ENCODE measurements at places on chromosomes 11 and 22.

- no peak for DNase-seq
These were observed 85.4 kb downstream of the MYO18B start for GRCh38 chr22:25827415-25827814.

DNA sequence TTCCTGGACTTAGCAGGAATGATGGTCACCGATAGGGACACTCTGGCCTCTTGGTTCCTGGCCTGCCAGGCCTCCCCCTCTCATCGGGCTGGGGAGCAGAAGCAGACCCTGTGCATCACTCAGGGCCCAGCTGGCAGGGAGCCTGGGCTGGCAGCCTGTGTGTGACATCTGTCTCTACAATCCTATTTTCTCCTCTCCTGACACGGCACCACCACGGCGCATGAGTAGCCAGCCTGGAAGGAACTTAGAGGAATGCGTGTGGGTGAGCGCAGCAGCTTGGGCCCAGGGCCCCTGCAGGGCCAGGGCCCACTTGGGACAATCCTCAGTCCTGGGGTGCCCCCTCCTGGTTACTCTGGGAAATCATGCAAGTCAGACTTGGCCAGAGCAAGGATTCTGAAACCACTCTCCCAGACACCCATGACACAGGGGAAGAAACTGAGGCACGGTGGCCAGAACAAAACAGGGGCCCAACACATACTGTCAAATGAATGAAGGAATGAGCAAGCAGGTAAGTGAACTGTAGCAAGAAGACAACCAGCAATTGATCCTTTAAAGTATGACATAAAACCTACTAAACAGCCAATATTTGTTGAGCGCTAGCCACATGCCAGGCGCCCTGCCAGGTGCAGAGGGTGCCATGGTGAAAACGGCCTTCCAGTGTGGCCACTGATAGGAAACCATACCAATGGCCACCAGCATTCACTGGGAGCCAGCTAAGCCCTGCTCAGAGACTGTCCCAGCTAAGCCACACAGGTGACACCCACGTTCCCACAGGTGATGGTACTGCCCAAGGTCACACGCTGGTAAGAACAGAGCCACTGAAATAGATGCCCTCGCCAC, 13.3 kb downstream of the RSPH14 start:
- DNase-seq, result peak; percentile 89

DNA sequence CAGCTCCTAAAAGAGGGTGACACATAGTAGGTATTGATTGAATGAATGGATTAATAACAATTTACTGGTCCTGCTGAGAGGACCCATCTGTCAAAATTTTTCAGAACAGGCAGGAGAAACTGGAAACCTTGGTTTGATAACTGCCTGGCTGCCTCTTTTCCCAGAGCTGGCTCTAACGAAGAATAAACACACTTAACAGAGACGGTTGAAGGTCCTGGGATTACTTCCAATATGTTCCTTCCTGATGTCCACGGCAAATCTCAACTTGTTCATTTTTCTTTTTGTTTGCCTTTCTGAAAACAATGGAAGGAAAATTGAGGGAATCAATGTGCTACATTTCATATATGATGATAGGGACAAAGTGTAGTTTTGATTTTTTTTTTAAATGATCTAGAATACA, 76.5 kb upstream of the SYT13 start:
- no peak for DNase-seq

- DNase-seq, result no peak
These were observed 599.9 kb downstream of the BUD13 start for GRCh38 chr11:116172851-116173250.

DNA sequence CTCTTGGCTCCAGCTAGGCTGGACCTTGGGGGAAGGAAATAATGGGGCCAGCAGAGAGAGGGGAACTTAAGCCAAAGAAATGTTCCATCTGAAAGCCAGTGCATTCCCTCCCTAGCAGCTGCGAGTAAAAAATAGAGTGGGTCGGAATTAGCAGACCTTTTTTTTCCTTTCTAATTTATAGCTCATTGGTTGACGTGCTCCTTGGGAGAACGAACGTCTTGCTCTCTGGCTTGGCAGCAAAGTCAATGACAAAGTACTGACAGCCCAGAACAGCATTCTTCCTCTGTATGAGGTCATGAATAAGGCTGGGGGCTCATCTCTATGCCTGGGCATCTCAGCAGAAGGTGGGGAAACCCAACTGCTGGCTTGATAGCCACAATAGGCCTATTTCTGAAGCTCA, 65.0 kb downstream of the SEZ6L start:
- DNase-seq, result no peak

- DNase-seq, result no peak
These were observed 8.0 kb downstream of the APBB1 start for GRCh38 chr11:6410695-6411430.

DNA sequence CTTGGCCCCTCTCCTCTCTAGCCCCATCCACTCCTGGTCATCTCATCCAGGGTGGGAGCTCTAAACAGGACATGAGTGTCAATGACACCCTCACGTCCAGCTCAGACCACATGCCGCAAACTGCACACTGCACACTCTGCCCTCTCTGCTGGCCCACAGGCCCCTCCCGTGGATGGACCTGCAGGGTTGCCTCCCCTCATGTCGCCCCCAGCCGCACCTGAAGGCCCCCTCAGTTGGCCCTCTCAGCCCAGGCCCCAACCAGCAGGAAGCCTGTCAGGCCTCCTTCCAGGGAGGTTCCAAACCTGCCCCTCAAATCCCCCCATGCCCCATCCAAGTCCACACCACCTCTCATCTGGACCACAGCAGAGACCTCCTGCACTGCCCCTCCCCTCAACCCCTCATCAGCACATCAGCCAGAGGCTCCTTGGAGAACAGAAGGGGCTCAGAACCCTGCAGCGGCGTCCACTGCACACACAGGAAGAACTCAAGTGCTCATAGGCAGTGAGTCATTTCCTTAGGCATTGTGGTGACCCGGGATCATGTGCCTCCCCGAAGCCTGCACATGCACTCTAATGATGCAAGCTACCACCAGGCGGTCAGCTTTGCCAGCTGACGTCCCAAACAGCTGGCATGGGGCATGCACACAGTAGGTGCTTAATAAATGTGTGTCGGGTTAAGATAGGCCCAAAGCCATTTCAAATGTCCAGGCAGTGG, 12.9 kb upstream of the CDKN1C start:
- no peak for DNase-seq

GRCh38 chr11:61095021-61095420, 7.3 kb upstream of the CD5 start:
- DNase-seq, result peak; percentile 28

DNA sequence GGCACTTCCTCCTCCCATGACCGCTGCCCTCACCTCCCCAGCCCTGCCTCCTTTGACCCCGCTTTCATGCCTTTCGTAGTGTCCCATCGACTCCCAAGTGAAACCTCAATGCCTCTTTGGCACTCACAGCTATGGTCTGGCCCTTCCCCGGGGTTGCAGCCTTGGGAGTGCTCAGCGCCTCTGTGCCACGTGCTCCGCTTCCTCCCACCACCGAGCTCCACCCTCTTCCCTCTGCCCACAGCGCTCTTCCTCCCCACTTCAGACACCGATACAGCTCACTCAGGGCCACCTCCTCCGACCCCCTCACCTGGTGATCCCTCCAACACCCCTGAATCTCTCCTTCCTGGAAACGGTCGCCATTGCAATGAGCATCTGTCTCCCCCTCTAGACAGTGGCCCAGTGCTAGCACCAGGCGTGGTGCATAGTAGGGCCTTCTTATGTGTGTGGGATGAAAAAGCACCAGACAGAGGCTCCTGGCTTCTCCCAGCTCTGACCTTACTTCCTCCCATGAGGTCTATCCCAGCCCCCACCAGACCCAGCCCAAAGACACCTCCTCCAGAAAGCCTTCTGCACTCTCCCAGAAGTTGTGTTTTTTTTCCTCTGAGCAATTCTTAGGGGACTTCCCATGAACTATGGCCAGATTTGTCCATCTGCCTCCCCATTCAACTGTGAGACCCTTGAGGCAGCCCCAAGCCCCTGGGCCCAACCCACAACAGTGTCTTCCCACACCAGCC, 16.4 kb upstream of the SCGB1A1 start:
- peak; percentile 29 for DNase-seq

DNA sequence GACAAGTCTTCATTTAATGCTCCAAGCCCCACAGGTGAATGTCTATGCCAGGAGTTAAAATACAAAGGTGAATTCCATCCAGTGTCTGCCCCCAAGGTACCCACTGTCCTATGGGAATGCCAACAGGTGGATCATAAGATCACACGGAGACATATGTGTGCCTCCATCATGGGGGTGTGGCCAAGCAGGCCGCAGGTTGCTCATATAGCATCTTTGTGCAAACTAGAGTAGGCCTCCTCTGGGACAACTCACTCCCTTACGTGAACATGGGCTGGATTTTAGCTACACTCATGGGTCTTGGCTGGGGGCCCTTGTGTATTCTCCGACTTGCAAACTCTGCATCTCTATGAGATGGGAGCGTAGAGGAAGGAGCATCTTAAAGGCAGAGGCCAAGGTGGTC, 6.9 kb downstream of the NCF4 start:
- no peak for DNase-seq

GRCh38 chr11:8325591-8326304, 62.1 kb upstream of the LMO1 start:
- no peak for DNase-seq

DNA sequence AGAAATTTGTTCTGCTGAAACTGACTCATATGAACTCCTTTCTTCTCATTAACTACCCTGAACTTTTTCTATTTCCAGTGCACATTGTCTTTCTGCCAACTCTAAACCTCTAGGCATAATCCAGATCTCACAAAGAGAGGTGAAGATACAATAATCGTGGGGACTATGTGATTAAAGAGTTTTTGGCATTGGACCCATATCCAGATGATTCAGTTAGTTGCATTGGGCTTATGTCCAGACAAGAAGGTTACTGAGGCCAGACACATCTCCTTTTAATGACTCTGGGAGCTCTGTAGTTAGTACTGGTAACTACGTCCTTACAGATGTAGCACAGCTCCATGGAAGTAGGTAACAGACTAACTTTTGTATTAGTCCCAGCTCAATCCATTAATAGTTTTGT, 273.0 kb downstream of the CASP12 start:
- no peak for DNase-seq

- DNase-seq, result no peak
These were observed 313.4 kb downstream of the BUD13 start for GRCh38 chr11:116459185-116460045.

DNA sequence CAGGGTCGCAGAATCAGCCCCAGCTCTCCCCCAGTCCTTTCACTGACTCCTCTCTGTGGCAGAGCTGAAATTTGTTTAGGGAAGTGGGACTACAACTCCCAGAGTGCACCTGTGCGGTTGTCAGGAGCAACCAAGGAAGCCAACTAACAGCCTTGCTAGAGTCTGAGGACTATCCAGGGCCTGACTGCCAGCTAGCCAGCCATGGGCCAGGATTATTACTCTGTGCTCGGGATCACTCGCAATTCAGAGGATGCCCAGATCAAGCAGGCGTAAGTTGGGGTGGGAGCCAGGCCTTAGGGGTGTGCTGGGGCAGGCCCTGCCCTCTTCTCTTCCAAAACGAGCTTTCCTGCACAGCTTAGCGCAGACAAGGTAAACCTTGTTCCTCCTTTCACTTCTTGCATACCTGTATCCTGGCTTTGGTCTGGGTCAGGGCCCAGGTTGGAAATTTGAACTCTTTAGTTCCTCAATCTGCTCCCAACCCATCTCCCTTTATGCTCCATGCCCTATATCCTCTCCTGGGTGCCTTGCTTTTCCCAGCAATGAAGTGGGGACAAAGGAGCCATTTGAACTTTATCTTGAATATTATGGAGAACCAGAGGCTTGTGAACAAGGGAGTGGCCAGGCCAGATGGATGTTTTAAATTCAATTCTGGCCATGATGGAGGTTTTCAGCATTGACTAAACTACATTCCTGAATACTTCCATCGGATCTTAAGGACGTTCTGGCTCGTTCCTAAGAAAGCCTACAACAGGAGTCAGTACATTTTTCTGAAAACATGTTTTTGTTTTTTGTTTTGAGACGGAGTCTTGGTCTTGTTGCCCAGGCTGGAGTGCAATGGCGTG, at the start of gene DNAJB13:
TSS of gene DNAJB13 (plus strand) at position 158 of the 842 bp plus-strand sequence. CDS start at position 202, 44 bp downstream.
- DNase-seq, result no peak

DNA sequence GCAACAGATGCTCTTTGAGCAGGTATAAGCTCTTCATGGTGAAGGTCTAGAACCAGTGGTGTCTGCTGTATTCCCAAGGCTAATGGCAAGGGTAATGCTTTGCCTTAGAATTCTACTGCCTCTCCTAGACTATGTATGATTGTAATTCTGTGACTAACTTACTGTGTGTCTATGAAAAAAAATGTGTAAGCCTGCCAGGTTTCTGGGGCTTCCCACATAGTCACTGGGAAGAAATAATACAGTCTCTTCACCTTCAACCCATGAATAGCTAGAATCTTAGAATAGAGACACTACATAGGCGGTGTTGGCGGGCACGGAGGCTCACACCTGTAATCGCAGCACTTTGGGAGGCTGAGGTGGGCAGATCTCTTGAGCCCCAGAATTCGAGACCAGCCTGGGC, 84.1 kb downstream of the C11orf91 start:
- DNase-seq, result no peak

- no peak for DNase-seq
These were observed 135.5 kb downstream of the NOX4 start for GRCh38 chr11:89355646-89356045.

DNA sequence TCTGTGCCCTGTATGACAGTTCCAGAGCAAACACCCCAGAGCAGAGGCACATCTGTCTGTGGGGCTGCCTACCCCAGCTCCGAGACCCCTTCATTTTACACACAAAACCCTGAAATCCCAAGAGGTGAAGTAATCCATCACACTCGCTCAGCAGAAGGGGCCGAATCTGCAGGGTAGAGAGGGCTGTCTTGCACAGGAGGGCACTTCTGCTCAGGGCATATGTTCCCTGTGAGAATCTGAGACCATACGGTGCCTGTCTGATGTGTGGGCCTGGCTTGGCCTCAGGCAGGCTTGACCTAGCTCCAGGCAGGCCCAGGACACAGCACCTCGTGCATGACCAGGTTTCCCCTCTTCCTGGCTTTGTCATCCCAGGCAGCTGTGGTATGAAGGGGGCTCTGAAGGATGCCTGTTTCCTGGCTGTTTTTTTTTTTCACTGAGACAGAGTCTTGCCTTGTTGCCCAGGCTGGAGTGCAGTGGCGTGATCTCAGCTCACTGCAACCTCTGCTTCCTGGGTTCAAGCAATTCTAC, 37.2 kb downstream of the GRIK4 start:
- no peak for DNase-seq

GRCh38 chr11:5042091-5042490, 4.2 kb upstream of the OR52J3 start:
- no peak for DNase-seq

- DNase-seq, result no peak
These were observed 282 bp downstream of the PC start for GRCh38 chr11:66957971-66958231.

DNA sequence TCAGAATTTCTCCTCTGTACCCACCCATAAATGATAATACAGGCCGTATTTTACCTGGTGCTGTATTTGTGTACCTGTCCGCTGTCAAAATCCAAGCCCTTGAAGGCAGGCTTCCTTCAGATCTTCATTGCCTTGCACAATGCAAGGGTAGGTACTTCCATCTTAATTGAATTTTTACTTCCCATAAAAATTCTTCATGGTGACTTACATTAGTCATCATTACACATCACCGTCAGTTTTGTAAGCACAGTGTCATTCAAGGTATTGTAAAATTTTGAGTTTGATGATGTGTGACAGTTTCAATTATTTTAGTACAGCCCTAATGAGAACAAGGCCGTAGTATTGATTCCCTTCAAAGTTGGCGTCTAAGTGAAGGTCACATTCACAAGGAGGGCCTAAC, 770 bp upstream of the TSG101 start:
- DNase-seq, result peak; percentile 16

- no peak for DNase-seq
These were observed 48.7 kb downstream of the TSPAN18 start for GRCh38 chr11:44775366-44775984.

GRCh38 chr11:4577761-4578160, 3.8 kb upstream of the OR52I2 start:
- DNase-seq, result no peak

GRCh38 chr22:31938296-31938695, 6.0 kb upstream of the YWHAH start:
- DNase-seq, result no peak
